ENCODE measurements at places on chromosomes 7 and 10.

GRCh38 chr10:67506083-67506756, 189.8 kb downstream of the CTNNA3 start:
- no peak for DNase-seq

GRCh38 chr10:114802177-114802576, 19.4 kb upstream of the FHIP2A start:
- no peak for DNase-seq

DNA sequence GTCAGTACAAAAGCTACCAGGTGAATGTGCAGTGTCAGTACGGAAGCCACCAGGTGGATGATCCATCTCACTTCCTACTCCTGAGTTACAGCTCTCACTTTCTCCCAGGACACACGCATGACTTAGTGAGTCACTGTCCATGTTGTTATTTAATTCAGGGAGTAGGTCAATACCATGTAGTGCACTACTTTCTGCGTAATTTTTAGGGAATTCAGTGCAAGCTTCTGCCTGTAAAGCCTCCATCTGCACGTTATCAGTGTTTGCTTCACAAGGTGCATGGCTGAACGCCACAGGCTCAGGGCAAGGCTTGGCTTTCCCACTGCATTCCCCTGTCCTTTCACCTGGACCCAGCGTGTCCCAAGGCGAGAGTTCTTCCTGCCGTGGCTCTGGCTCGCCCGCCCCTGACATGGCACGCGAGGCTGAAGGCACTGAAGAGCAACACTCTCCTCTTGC, 59.5 kb downstream of the LARP4B start:
- no peak for DNase-seq

- no peak for DNase-seq
Observed at GRCh38 chr7:70313271-70313670, 715.0 kb downstream of the AUTS2 start.

DNA sequence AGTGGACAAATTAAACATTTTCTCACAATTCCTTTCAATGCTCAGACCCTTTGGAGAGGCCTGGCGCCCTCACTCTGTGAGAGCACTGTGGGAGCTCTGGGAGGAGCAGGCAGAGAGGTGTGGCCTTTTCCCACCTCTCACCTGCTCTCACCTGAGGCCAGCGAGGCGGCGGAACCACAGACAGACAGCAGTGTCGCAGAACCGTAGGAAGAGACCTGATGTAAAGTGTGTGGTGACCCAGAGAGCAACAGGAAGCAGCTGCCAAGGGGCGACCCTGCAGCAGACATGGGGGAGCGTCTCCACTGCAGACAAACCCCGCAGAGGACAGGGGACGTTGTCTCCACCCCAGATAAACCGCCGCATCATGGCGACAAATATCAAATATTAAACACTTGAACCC, 15.6 kb upstream of the PARP12 start:
- DNase-seq, result no peak

Data from GM12864 (cell line).